Bone marrow (tissue), 2 donors: ENCODE measurements at places on chromosomes 2 and 18.

- DNase-seq: no peak
Measured at GRCh38 chr2:203706403-203706802, at the start of gene CD28. TSS of gene CD28 (plus strand) at chr2:203706639. CDS start at chr2:203706697, 58 bp downstream.

DNA sequence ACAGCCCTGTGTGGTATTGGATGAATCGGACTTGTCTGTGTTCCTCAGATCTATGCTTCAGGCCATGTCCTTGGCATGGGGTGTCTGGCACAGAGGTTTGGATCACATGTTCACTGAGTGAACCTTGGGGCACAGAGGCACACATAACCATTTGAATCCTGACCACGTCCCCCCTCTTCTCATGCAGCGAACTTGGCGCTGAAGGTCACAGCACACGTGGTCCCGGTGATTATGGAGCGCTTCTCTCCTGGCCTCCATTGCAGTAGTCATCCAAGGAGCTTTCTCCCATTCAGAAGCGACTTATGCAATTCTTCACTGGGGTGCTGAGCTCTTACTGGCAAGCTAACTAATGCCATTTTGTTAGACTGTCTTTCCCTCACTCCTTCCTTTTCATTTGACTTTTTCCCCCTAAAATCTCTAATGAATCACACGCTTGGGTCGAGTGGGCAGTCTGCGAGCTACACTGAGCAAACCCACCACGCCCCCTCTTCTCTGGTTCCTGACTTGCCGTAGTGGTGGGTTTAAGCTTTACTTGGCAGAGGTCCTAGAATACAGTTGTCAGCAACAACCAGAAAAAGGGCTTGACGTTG, 59.4 kb downstream of the KCNG2 start:
- no peak for DNase-seq

DNA sequence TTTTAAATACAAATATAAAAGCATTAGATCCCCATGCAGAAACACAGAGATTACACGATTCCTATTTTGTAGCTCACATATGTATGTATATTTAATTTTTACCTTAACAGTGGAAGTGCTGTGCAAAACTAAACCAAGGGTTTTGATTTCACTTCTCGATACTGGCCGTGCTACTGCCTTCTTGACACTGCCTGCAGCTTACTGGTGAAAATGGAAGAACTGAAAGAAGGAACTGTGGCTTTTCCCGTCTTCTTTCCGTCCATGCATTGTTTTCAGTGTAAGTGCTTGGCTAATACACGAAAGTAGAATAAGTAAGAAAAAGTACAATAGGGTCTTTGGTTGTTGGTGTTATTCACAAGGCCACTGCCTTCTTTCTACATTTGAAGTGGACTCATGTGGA, 129.5 kb downstream of the NDUFA10 start:
- DNase-seq: no peak

- DNase-seq: no peak
Measured at GRCh38 chr2:137178951-137179377, 413.6 kb downstream of the THSD7B start.

GRCh38 chr2:11556101-11556806, 22.4 kb downstream of the GREB1 start:
- DNase-seq: no peak

GRCh38 chr2:127014630-127015029, 92.3 kb downstream of the BIN1 start:
- no peak for DNase-seq

DNA sequence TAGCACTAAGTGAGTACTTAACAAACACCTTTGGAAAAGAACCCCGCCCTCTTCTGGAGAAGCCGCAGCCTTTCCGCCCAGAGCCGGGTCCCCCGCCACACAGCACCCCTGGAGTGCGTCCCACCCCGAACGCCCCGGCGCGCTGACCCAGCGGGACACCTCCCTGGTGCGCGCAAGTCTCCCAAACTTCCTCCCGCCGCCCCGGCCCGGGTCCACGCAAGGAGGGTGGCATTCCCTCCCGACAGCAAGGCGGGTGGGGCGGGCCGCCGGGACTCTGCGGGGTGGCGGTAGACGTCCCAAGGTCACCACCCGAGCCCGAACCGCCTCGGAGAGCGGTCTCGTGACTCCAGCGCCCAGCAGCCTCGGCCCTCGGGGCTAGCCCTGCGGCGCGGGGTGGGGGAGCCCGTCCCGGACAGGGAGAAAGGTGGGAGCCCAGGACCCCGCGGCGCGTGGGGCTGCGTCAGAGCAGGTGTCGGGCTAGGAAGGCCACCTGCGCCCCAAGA, 598 bp downstream of the CCDC93 start:
- no peak for DNase-seq

DNA sequence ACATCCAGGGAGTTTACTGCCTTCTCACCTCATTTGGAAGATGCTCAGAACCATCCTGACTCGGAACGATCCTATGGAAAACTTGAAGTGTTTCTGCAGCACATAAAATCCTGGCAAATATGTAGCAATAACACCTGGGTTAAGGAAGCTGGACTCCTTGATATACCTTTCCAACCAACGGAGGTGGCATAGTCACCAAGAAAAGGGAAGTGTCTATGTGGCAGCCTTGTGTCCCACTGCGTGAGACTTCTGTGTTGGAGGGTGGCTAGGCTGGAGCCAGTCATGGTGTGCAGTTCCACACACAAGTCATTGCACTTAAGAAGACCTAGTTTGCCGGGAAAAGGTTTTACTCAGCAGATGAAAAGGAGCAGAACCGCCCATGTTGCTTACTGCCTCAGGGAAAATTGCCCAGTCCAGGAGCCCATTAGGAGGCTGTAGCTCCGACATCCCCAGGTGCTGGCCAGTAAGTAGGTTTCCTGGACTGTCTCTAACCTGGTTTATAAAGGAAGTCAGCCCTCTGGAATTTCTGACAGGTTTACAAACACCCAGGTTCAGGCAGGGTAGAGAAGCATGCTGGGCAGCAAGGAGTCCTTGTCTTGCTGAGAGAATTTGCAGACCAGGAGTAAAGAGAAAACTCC, 46.2 kb upstream of the SPRED2 start:
- no peak for DNase-seq

DNA sequence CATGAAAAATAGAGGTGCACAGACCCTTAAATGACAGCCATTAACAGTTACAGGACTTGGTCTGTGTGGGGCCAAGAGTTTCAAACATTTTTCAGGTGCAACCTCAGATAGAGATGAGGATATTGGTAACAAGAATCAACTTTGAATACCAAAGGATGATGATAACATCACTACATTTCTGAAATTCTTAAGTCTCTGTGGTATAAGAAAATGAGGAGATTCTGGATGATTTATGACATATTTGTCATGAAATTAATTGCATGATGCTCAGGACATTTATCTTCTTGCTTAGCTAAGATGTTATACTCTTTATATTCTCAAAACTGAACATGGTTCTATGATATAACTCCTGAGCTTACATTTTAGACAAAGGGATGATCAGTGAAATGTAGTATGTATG, 471.8 kb upstream of the CWC22 start:
- DNase-seq: no peak

DNA sequence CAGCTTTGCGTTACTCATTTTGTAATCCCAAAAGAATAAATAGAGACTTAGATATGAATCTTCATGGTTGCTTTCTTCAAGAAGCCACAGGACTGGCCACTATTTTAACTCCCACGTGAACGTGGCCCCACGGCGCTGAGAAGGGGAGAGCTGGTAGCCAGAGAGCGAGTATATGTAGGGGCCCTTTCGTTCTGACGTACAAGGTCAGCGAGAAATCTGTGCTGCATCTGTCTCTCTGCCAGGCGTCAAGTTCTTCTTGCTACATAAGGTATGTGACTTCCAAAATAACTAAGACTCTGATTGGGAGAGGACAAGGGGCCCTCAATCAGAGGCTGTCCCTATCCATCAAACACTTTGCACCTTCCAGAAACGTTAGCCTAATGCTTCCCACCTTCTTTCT, 149.2 kb downstream of the PLEKHA3 start:
- no peak for DNase-seq

GRCh38 chr18:62164855-62165487, 21.9 kb downstream of the PIGN start:
- DNase-seq: no peak

- DNase-seq: no peak
Measured at GRCh38 chr2:103138123-103138901, 376.5 kb downstream of the TMEM182 start.

GRCh38 chr18:57904535-57904934, 101.4 kb upstream of the ATP8B1 start:
- DNase-seq: no peak

GRCh38 chr2:210224941-210225672, at the start of gene ACADL:
TSS of gene ACADL (minus strand) at chr2:210225447. CDS start at chr2:210225263, 184 bp downstream.
- no peak for DNase-seq

GRCh38 chr18:9575558-9575957, 38.8 kb downstream of the PPP4R1 start:
- no peak for DNase-seq
